ENCODE measurements at places on chromosomes 2 and 18.

DNA sequence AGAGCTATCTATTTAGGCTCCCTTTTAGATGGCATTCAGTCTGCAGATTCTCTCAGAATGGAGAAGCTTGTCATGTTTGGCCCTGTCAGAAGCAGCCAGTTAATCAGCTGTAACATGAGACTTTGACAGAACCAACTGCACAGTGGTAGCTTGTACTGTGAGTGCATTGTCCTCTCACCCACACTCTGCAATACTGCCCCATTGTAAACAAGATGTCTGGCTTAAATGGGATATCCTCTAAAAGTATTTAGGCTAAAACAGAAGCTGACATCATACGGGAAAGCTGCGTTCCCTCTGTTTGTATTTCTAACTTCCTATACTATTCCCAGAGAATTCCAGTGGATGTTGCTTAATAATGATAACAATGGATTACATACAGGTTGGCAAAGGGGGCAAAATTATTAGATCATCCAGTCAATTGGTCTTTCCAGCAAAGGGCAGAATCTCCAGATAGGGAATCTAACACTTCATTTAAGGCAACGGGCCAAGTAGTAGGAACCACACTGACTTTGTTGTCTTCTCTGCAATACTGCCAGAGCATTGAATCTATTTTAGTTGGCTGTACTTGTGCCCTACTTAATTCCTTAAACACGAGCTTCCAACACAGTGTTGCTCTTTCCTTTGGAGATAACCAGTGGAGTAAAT, 15.4 kb upstream of the STAT4 start:
- DNase-seq, result no peak

- peak; percentile 48 for DNase-seq
These were observed 68.4 kb upstream of the ALPP start for GRCh38 chr2:232310121-232310520.

GRCh38 chr2:191176801-191177438, 26.1 kb upstream of the STAT4 start:
- no peak for DNase-seq

GRCh38 chr2:211957799-211958198, 580.8 kb downstream of the ERBB4 start:
- no peak for DNase-seq

DNA sequence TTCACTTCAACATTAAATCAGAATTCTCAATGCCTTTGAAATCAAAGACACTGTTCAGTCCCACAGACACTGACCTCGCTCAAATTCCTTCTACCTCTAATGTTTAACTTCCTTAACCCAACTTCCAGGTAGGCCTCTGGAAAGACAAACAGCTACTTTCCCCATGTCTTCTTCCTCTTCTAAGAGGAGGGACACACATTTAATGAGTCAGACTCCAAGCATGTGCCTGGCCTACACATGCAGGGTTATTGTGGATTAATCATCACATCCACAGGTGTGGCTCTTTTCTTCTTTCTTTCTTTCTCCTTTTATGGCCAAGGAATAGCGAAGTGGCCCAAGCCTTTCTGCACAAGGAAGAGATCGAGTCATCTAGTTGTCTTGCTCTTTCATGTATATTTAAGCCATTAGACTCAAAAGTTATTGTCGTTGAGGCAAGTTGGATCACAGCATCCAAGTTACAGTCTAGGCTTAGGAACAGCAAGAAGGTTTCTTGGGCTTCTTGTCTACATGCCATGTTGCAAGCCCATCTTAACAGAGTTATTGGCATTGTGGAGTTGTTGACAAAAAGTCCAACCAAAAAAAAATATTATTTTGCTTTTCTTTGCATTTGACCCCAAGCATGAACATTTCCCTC, 387.8 kb downstream of the IRS1 start:
- no peak for DNase-seq

DNA sequence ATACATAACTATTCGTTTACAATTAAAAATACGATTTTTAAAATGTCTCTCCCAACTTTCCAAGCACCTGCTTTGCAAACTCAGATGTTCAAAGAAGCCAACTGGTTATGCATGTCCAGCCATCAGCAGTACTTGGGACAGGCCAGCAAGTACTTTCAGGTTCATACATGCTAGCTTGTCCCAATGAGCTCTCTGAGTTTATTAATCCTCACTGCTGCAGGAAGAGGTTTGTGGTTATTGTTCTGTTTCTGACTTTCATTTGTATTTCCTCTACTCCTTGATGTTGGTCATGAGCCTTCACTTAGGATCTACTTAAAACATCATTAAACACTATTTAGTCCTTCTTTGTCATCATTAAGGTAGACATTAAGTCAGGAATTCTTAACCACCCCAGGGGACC, 374.1 kb downstream of the LRATD1 start:
- no peak for DNase-seq

GRCh38 chr2:80670763-80671162, 366.2 kb upstream of the LRRTM1 start:
- DNase-seq, result no peak

- no peak for DNase-seq
These were observed 63.2 kb upstream of the TPO start for GRCh38 chr2:1350111-1350510.

- no peak for DNase-seq
These were observed 126.8 kb downstream of the ATP9B start for GRCh38 chr18:79195716-79196683.

- no peak for DNase-seq
These were observed 185.9 kb downstream of the ZNF521 start for GRCh38 chr18:25166113-25166512.

- DNase-seq, result no peak
These were observed 58.7 kb upstream of the RFX8 start for GRCh38 chr2:101533561-101534148.

DNA sequence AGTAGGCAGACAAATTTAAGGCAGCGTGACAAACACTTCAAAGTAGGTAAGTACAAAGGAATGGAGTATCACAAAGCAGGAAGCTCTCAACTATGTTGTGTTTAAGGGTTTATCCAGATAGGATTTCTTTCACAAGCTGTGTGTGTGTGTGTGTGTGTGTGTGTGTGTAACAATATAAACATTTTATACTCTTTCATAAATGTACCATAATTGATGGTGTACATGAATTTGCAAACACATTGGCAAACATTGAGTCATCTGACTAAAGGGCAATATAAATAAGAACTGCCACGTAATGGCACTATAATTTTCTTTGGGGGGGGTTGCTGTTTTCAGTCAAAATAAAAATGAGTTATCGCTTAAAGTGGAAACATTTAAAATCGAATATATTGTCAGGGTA, 1004.4 kb upstream of the DDX18 start:
- DNase-seq, result no peak

DNA sequence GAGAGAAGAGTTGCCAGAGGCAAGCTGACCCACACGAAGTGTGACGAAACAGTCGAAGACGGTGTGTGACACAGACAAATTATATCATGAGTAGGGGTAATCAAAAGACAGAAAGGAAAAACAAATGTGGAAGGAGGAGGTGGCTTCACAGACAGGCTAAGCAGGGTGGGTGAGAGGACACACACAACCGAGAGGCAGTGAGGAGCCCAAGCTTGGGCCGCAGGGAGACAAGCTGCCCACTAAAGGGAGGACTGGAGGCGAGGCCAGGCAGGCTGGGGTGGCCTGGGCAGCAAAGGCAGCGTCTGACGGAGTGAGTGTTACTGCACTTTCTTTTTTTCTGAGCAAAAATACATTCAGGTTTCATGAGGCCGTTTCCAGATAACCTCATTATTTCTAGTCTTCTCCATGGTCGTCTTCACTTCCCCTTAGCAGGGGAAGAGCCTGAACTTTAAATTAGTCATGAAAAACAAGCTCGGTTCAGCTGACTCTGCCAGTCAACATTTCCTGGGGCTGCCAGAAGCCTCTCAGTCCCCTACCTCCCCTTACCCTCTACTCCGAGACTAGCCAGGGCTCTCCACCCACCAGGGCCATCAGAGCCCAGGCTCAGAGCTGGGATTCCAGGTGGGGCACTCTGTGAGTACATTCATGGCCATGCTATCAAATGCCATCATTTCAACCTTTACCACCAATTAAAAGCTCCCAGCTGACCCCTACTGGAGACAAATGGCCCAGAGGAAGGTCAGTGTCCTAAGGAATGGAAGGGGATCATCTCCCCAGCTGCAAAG, 13.8 kb upstream of the ZFP36L2 start:
- DNase-seq, result no peak

GRCh38 chr2:28348921-28349320, 43.7 kb upstream of the FOSL2 start:
- no peak for DNase-seq

GRCh38 chr2:217393585-217394032, 533.7 kb upstream of the TNP1 start:
- DNase-seq, result no peak

GRCh38 chr2:240411261-240412160, 24.0 kb upstream of the GPC1 start:
- DNase-seq, result no peak
